ENCODE measurements at places on chromosomes 11 and 22. TPM values are rescaled to one million over a fixed set of nuclear protein-coding genes. Genes with fewer than 3 reads are reported as not detected.

Gene TESMIN
- 2.8 TPM for total RNA-seq

Gene MACROD1
- total RNA-seq = 13.3 TPM

Gene FOSL1
- total RNA-seq = 144 TPM

Gene RELA
- 76.8 TPM for total RNA-seq

Gene NUP50
- 32.2 TPM for total RNA-seq

Gene C11orf24
- total RNA-seq = 60.9 TPM

Gene LMO1
- total RNA-seq = 1.8 TPM

Gene NCAM1
- not detected for total RNA-seq

Gene SCUBE1
- total RNA-seq = 0.15 TPM

Gene C11orf65
- 0.36 TPM for total RNA-seq

Gene KRTAP5-1
- not detected for total RNA-seq

Gene LINC01488
- total RNA-seq = not detected

Gene SVIP
- 13.8 TPM for total RNA-seq

Gene CDC42EP2
- total RNA-seq = 14.9 TPM

Gene SOX10
- total RNA-seq = not detected

Gene CCDC15
- 0.71 TPM for total RNA-seq

Gene C11orf21
- not detected for total RNA-seq

Gene INPP5J
- total RNA-seq = 0.58 TPM

Gene C22orf31
- not detected for total RNA-seq

Gene ACTN3
- total RNA-seq = not detected

Gene INS
- total RNA-seq = not detected

Gene PDGFD
- total RNA-seq = 5.7 TPM

Gene C11orf97
- total RNA-seq = not detected

Gene PTPRCAP
- total RNA-seq = not detected

Gene CHRM1
- not detected for total RNA-seq

Gene TEX12
- not detected for total RNA-seq

Gene CNGA4
- total RNA-seq = not detected

Gene SLC43A3
- total RNA-seq = 0.75 TPM

Gene KCNK4
- total RNA-seq = 0.21 TPM

Gene TRPC6
- 0.71 TPM for total RNA-seq

Gene SPON1
- not detected for total RNA-seq

Gene RASL10A
- 0.67 TPM for total RNA-seq

Gene OR56A1
- not detected for total RNA-seq

Gene OR5M8
- total RNA-seq = not detected

Gene MMP13
- 0.15 TPM for total RNA-seq

Gene CSTPP1
- 29.3 TPM for total RNA-seq

Gene NRXN2
- total RNA-seq = 0.87 TPM

Gene BLID
- total RNA-seq = not detected

Gene CHADL
- total RNA-seq = not detected

Gene MMP11
- total RNA-seq = 0.32 TPM

Gene POGLUT3
- total RNA-seq = 10.0 TPM

Gene FXYD2
- 21.4 TPM for total RNA-seq

Gene CEP126
- 3.4 TPM for total RNA-seq

Gene MUC15
- total RNA-seq = not detected

Gene PIH1D2
- 0.65 TPM for total RNA-seq

Gene HTR3B
- not detected for total RNA-seq

Gene PDGFB
- total RNA-seq = 3.6 TPM

Gene ATP5MG
- 218 TPM for total RNA-seq

Gene SPDYC
- total RNA-seq = not detected

Gene UNC93B1
- total RNA-seq = 89.7 TPM

Gene CNTN5
- not detected for total RNA-seq

Gene SOX6
- not detected for total RNA-seq

Gene CATSPERZ
- 2.3 TPM for total RNA-seq

Gene NAV2
- 27.5 TPM for total RNA-seq

Gene RIMBP3B
- total RNA-seq = 0.67 TPM

Gene UBQLN3
- total RNA-seq = not detected

Gene MRPL16
- total RNA-seq = 57.6 TPM

Gene MEI1
- total RNA-seq = 0.21 TPM

Gene C11orf42
- not detected for total RNA-seq

Gene PRR5L
- total RNA-seq = 9.2 TPM
